ENCODE measurements at places on chromosomes 16 and 17. TPM values are rescaled to one million over a fixed set of nuclear protein-coding genes. Genes with fewer than 3 reads are reported as not detected.

The UTS2R gene
- polyA plus RNA-seq: not detected

The FNDC8 gene
- polyA plus RNA-seq: not detected

The CA4 gene
- polyA plus RNA-seq: 0.15 TPM

The AIPL1 gene
- polyA plus RNA-seq: not detected

The RPL19 gene
- 3,473 TPM for polyA plus RNA-seq

The TLCD1 gene
- polyA plus RNA-seq: 18.3 TPM

The SF3B3 gene
- 81.7 TPM for polyA plus RNA-seq

The TUBD1 gene
- 5.4 TPM for polyA plus RNA-seq

The IRF8 gene
- polyA plus RNA-seq: not detected

The PMFBP1 gene
- polyA plus RNA-seq: 0.16 TPM

The DHODH gene
- polyA plus RNA-seq: 11.1 TPM

The NAGS gene
- polyA plus RNA-seq: 1.6 TPM

The HS3ST6 gene
- 0.03 TPM for polyA plus RNA-seq

The SOCS1 gene
- polyA plus RNA-seq: 8.6 TPM

The TPPP3 gene
- polyA plus RNA-seq: 36.2 TPM

The TNFSF13 gene
- polyA plus RNA-seq: 2.1 TPM

The GINS2 gene
- polyA plus RNA-seq: 9.0 TPM

The KRTAP1-5 gene
- polyA plus RNA-seq: not detected

The SMIM22 gene
- not detected for polyA plus RNA-seq

The MFAP4 gene
- polyA plus RNA-seq: 120 TPM

The MAP3K3 gene
- polyA plus RNA-seq: 25.3 TPM

The MYLK3 gene
- 0.15 TPM for polyA plus RNA-seq

The C17orf78 gene
- not detected for polyA plus RNA-seq

The CDH11 gene
- polyA plus RNA-seq: 269 TPM

The TEDC2 gene
- polyA plus RNA-seq: 15.6 TPM

The VAMP2 gene
- 43.4 TPM for polyA plus RNA-seq

The FAM171A2 gene
- 4.9 TPM for polyA plus RNA-seq

The SALL1 gene
- not detected for polyA plus RNA-seq

The MLYCD gene
- polyA plus RNA-seq: 2.7 TPM

The CRHR1 gene
- 0.31 TPM for polyA plus RNA-seq

The WNT9B gene
- not detected for polyA plus RNA-seq

The SLC5A11 gene
- not detected for polyA plus RNA-seq

The HES7 gene
- 0.71 TPM for polyA plus RNA-seq

The HOXB6 gene
- polyA plus RNA-seq: not detected

The MMP2 gene
- 963 TPM for polyA plus RNA-seq

The RND2 gene
- 10.5 TPM for polyA plus RNA-seq

The TPSD1 gene
- polyA plus RNA-seq: not detected

The COG8 gene
- 37.2 TPM for polyA plus RNA-seq

The TLE7 gene
- not detected for polyA plus RNA-seq

The FMNL1 gene
- 2.8 TPM for polyA plus RNA-seq

The NPIPB2 gene
- polyA plus RNA-seq: 4.7 TPM

The KRT13 gene
- 0.39 TPM for polyA plus RNA-seq

The DNAAF8 gene
- polyA plus RNA-seq: 3.1 TPM
